Neuronal stem cell (in vitro differentiated cells): ENCODE measurements at places on chromosomes 3 and 15.

DNA sequence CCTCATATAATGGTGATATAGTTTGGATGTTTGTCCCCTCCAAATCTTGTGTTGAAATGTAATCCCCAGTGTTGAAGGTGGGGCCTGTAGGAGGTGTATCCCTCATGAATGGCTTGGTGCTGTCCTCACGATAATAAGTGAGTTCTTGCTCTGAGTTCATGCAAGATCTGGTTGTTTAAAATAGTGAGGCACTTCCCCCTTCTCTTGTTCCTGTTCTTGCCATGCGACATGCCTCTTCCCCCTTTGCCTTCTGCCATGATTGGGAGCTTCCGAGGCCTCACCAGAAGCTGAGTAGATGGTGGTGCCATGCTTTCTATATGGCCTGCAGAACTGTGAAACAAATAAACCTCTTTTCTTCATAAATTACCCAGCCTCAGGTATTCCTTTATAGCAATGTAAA is 39.2 kb downstream of the REC114 start:
- no peak for DNase-seq

- DNase-seq: no peak
These were observed 48.0 kb downstream of the ZNF445 start for GRCh38 chr3:44429459-44429858.

- no peak for DNase-seq
These were observed 23.5 kb upstream of the RAP2B start for GRCh38 chr3:153138276-153139210.

GRCh38 chr3:188471723-188472122 is 317.8 kb downstream of the LPP start:
- no peak for DNase-seq

DNA sequence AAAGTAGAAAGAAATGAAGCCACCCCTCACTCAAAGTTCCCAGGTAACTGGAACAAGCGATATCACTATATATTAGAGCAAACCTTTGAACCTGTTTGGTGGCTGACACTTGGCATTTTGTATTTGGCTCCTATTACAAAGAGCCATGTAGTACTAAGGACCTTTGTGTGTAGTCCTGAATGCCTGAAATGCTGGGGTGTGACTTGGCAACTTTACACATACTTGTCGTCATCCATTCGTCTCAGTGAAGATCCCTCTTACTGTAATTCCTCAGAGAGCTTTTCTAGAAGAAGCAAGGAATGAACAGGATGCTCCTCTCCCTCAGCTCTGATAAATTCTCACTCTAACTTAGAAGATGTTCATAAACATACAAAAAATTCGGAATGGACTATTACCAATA is 216.1 kb upstream of the CDIN1 start:
- DNase-seq: no peak
